ENCODE measurements at places on chromosomes 1 and 21.

DNA sequence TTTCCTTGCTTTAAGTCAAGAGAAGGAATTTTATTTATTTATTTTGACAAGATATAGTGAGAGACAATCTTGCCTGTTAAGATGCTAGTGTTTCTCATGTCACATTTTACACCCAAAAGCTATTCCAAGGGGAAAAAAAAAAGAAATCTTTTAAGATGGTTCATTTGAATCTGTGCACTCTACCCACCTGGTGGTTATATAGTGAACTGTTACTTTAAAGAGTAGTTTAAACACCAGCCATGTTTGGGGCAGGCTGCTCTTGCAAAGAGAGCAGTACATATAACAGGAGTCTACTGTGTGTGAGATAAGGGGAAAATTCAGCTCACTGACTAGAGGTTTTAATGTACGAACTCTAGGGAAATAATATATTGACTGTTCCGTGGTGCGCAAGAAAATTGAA lies 3.3 kb upstream of the ELAVL4 start:
- no peaks in the 10 kb centered on the region for H3K27me3 ChIP-seq
- H3K4me3 ChIP-seq = no peak overlapping the region
- DNase-seq = no peak
- no peak overlapping the region for H3K27ac ChIP-seq

GRCh38 chr21:23853796-23854379 lies 1753.4 kb downstream of the MRPL39 start:
- H3K27me3 ChIP-seq = no peaks in the 10 kb centered on the region
- no peak overlapping the region for H3K4me3 ChIP-seq
- H3K4me1 ChIP-seq = no peaks in the 10 kb centered on the region
- H3K27ac ChIP-seq = no peak overlapping the region

- no peaks in the 10 kb centered on the region for H3K36me3 ChIP-seq
- no peaks in the 10 kb centered on the region for H3K4me1 ChIP-seq
- no peaks in the 10 kb centered on the region for H3K27me3 ChIP-seq
- no peak overlapping the region for H3K4me3 ChIP-seq
Measured at GRCh38 chr1:105337420-105337819, 1587.7 kb downstream of the AMY1C start.

- H3K27ac ChIP-seq = no peak overlapping the region
- no peaks in the 10 kb centered on the region for H3K27me3 ChIP-seq
- no peak overlapping the region for H3K4me3 ChIP-seq
- peaks cover 12% of the 10 kb centered on the region for H3K36me3 ChIP-seq
- DNase-seq = no peak
Measured at GRCh38 chr1:154988058-154988954, 5.1 kb upstream of the LENEP start.
